Astrocyte (in vitro differentiated cells and primary cell): ENCODE measurements at places on chromosomes 4 and X.

DNA sequence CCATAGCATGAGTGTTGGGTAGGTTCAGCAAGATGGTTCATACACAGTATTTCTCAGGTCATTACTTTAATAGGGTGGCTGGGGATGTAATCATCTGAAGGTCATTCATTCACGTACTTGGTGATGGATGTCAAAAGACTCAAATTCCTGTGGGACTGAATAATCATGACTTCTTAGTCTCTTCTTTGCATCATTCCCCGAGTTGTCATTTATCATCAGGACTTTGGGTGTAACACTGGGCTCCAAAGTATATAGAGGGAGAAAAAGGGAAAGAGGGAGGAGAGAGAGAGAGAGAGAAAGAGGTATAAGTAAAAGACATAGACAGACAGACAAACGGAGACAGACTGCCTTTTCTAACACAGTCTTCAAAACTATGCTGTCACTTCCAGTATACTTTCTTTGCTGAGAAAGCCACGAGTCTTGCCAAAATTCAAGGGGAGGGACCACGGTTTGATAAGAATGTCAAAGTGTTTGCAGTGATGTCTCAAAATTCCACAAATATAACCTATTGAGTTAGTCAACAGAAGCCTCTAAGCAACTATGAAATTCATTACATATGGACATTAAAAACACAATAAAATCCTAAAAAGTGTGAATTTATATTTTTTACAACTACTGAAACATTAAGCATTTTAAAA lies 55.9 kb downstream of the UGT2A3 start:
- no peak overlapping the region for H3K4me3 ChIP-seq
- no peaks in the 10 kb centered on the region for H3K27me3 ChIP-seq

DNA sequence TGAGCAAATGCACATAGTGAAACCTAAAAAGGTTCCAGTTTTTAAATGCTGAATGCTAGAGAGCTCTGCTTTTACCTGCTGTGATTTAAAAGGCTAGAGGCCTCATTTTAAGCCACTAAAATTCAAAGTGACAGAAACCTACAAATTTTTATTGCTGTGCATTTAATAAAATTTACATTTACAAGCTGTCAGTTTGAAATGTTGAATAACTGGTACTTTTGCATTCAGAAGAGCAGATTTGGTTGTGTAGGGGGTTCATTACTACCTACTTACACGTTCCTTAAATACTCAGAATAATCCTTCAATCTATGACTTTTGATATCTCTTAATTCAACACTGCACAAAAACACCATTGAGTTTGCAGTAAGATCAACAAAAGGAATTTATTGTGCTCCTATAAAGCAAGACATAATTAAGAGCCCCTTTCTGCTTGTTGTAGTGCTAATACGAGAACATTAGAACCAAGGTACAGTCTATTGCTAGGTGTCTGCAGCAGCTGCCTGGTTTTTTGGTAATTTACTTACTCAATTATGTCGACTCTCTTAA lies 27.9 kb downstream of the NKX3-2 start:
- peaks cover 39% of the 10 kb centered on the region for H3K27me3 ChIP-seq
- DNase-seq: no peak
- H3K4me3 ChIP-seq: no peak overlapping the region
- H3K27ac ChIP-seq: no peak overlapping the region

- H3K4me3 ChIP-seq: no peak overlapping the region
- H3K36me3 ChIP-seq: no peaks in the 10 kb centered on the region
- DNase-seq: peak; percentile 98
- peak overlapping the region; percentile 30 for H3K27ac ChIP-seq
- H3K4me1 ChIP-seq: peaks cover 25% of the 10 kb centered on the region
These were observed 353.1 kb upstream of the BOD1L1 start for GRCh38 chr4:13980317-13981310.

DNA sequence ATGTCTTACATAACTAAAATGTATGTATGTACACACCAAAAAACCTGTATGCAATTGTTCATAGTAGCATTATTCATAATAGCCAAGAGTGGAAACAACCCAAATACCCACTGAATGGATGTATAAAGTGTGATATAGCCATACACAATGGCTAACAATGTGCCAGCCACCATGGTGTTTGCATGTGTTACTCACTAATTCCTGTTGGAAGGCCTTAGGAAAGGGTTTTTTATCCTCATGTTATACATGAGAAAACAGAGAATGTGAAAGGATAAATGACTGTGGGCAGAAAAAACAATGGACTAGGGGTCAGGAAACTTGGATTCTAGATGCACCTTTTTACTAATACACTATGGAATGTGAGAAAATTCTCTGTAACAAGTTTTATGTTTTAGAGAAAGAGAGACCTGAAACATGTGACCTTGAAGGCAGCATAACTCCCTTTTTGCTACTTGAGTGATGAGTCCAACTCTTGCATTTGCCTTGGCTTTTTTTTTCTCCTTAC lies 55.7 kb downstream of the TIGD2 start:
- no peaks in the 10 kb centered on the region for H3K36me3 ChIP-seq
- no peak overlapping the region for H3K4me3 ChIP-seq

GRCh38 chr4:142373610-142374009 lies 472.5 kb downstream of the INPP4B start:
- DNase-seq: peak; percentile 41
- H3K27me3 ChIP-seq: no peaks in the 10 kb centered on the region
- H3K4me3 ChIP-seq: no peak overlapping the region
- no peaks in the 10 kb centered on the region for H3K36me3 ChIP-seq
- no peak overlapping the region for H3K27ac ChIP-seq

DNA sequence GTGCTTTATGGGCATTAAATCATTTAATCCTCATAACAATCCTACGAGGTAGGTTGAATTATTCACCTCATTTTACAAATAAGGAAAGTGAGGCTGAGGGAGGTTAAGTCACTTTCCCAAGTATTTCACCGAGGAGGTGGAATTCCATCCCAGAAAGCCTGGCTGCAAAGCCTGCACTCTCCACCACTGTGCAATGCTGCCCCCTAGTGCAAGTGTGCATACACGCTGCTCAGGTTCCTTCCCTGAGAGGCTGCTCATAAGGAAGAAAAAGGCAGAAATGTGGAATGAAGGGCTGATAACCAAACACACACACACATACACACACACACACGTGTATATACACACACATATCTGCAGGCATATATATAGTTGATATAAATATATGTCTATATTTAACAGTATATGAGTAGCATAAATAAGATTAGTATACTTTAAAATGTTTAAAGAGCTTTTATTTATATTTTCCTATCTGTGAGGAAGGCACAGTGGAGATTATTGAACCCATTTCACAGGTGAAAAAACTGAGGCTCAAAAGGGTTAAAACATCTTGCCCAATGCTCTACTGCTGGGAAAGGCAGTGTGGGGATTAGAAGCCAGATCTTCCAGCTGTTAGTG lies 714.5 kb upstream of the TENM3 start:
- H3K4me1 ChIP-seq: no peaks in the 10 kb centered on the region
- peak; percentile 47 for DNase-seq
- no peak overlapping the region for H3K4me3 ChIP-seq
- no peaks in the 10 kb centered on the region for H3K36me3 ChIP-seq

GRCh38 chr4:40553995-40554394 lies 75.7 kb downstream of the RBM47 start:
- H3K27me3 ChIP-seq: no peaks in the 10 kb centered on the region
- no peaks in the 10 kb centered on the region for H3K36me3 ChIP-seq
- H3K27ac ChIP-seq: no peak overlapping the region
- DNase-seq: no peak
- no peak overlapping the region for H3K4me3 ChIP-seq

DNA sequence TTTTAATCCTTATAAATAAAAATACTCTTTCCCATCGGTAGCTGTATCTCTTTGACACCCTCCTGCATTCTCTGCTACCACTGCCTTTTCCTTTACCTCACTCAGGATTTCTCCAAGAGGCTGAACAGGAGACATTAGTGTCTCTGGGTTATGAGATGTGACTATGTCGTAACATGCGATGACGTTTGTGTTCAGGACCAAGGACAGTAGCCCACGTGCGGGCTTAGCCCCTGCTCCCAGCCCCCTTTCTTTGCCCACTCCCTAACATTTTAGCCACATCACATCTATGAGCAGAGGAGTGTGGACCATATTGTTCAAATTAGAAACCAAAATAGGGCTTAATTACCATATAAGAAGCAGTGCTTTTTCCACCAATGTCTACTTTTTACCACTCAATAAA lies 369.3 kb downstream of the FBXW7 start:
- H3K27ac ChIP-seq: no peak overlapping the region
- no peaks in the 10 kb centered on the region for H3K36me3 ChIP-seq
- H3K27me3 ChIP-seq: peaks cover 15% of the 10 kb centered on the region
- no peak overlapping the region for H3K4me3 ChIP-seq

- H3K27ac ChIP-seq: no peak overlapping the region
- no peak overlapping the region for H3K4me3 ChIP-seq
- no peak for DNase-seq
- no peaks in the 10 kb centered on the region for H3K36me3 ChIP-seq
These were observed 668 bp upstream of the PTCHD1 start for GRCh38 chrX:23333842-23334520.

DNA sequence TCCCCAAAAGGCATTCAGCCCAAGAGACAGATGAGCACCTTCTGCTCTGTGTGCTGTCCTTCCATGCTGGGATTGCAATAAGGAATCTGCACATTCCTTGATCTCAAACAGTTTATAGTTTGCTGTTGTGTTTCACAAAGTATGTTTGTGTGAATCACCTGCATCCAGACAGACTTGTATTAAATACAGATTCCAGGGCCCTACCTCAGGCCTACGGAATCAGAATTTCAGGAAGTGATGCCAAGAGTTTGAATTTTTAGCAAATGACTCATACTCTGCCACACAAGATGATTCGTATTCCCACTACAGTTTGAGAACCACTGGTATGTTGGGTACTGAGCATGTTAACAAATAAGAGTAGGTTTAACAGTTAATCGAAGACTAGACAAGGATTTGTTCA lies 7.0 kb downstream of the VAMP7 start:
- H3K27me3 ChIP-seq: no peaks in the 10 kb centered on the region
- peak overlapping the region; percentile 35 for H3K27ac ChIP-seq
- peaks cover 3% of the 10 kb centered on the region for H3K36me3 ChIP-seq
- H3K4me1 ChIP-seq: peaks cover 3% of the 10 kb centered on the region

- H3K36me3 ChIP-seq: no peaks in the 10 kb centered on the region
- no peaks in the 10 kb centered on the region for H3K27me3 ChIP-seq
- peak; percentile 53 for DNase-seq
- H3K27ac ChIP-seq: peak overlapping the region; percentile 26
- peak overlapping the region; percentile 7 for H3K4me3 ChIP-seq
These were observed 26.7 kb downstream of the FAM156B start for GRCh38 chrX:52923781-52924241.

GRCh38 chr4:121139533-121140222 lies 24.4 kb downstream of the TNIP3 start:
- no peaks in the 10 kb centered on the region for H3K27me3 ChIP-seq
- H3K4me3 ChIP-seq: no peak overlapping the region
- peak; percentile 93 for DNase-seq
- peak overlapping the region; percentile 84 for H3K27ac ChIP-seq

- no peaks in the 10 kb centered on the region for H3K27me3 ChIP-seq
- H3K4me1 ChIP-seq: no peaks in the 10 kb centered on the region
- no peak for DNase-seq
- H3K36me3 ChIP-seq: no peaks in the 10 kb centered on the region
- no peak overlapping the region for H3K27ac ChIP-seq
These were observed 214.2 kb upstream of the PCDH10 start for GRCh38 chr4:132934911-132935310.

DNA sequence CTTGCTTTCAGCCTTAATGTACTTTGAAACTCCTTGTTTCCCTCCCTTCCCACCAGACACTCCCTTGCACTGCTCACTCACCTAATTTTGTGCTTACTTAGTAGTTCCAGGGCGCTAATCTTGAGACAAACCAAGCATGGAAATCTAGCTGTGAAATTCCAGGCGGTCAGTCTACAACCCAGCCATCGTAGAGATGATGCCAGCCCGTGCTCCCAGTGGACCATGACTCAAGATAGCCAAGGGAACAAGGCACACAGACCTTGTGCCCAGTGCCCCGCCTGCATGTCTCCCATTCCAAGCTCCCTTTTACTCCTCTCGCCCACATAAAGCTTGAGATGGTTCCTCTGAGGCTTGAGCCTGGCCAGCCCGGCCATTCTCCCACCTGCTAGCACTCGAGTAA lies 11.1 kb downstream of the TREX2 start:
- no peaks in the 10 kb centered on the region for H3K27me3 ChIP-seq
- H3K27ac ChIP-seq: no peak overlapping the region
- H3K36me3 ChIP-seq: no peaks in the 10 kb centered on the region
- no peaks in the 10 kb centered on the region for H3K4me1 ChIP-seq
- DNase-seq: no peak

GRCh38 chr4:9899306-9900055 lies 118.0 kb downstream of the DRD5 start:
- no peak overlapping the region for H3K4me3 ChIP-seq
- no peak for DNase-seq
- no peaks in the 10 kb centered on the region for H3K36me3 ChIP-seq
- H3K4me1 ChIP-seq: no peaks in the 10 kb centered on the region

DNA sequence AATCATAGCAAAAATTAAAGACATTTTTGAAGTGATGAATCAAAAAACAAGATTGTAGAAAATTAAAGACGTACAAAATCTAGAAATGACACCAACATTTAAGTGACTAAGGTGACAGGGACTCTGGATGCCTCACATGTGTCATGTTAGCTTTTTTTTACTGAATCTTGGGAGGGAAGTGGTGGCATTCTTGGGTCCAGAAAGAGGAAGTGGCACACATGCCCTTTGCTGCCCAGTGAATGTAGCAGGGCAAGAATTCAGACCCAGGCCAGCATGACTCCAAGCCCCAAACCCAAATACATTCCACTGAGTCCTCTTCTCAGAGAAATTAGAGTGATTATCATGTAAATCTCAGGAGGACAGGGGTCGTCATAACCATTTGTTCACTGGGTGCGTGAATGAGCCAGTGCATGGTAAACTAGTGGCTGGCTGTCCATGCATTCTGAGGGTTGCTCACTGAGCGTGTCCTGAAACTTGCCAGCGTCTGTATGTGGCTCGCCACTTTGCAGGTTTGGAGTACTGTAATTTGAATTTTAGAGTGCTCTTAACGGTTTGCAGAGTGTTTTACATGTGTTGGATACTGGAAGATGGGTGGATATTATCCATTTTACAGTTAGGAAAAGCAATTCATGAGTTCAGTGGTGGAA lies 55.4 kb upstream of the TBC1D14 start:
- H3K27me3 ChIP-seq: no peaks in the 10 kb centered on the region
- no peak for DNase-seq
- H3K4me3 ChIP-seq: no peak overlapping the region
- H3K36me3 ChIP-seq: peaks cover 9% of the 10 kb centered on the region

DNA sequence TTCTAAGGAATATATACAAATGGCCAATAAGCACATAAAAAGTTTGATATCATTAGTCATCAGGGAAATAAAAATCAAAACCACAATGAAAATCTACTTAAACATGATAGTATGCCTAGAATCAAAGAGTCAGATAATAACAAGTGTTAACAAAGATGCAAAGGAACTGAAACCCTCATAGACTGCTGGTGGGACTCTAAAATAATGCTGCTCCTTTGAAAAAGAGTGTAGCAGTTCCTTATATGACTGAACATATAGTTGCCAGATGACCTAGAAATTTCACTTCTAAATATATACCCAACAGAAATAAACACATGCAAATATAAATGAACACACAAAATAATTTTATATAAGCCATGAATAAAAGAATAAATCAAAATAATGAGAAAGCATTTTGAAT lies 205.1 kb upstream of the CTSO start:
- no peak for DNase-seq
- H3K4me3 ChIP-seq: no peak overlapping the region
- no peaks in the 10 kb centered on the region for H3K4me1 ChIP-seq
- no peak overlapping the region for H3K27ac ChIP-seq
- H3K27me3 ChIP-seq: no peaks in the 10 kb centered on the region
